ENCODE measurements at places on chromosomes 12 and 14.

DNA sequence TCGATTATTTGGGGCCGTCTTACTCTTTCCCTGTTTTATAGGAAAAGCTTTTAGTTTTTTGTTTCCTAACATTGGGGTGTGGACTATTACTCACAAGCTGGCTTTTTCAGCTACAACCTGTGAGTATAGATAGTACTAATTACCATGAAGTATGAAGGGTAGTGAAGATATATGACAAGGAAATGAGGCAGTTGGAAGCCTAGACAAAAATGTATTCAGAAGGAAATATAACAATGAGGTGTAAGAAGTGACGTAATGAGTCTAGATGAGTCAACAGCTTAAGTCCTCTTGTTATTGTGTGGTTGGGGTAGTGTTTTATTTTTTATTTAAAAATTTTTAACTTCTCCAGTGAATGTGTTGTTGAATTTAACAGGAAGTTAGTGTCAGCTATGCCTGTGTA, 804.5 kb downstream of the NRXN3 start:
- no peak for DNase-seq

DNA sequence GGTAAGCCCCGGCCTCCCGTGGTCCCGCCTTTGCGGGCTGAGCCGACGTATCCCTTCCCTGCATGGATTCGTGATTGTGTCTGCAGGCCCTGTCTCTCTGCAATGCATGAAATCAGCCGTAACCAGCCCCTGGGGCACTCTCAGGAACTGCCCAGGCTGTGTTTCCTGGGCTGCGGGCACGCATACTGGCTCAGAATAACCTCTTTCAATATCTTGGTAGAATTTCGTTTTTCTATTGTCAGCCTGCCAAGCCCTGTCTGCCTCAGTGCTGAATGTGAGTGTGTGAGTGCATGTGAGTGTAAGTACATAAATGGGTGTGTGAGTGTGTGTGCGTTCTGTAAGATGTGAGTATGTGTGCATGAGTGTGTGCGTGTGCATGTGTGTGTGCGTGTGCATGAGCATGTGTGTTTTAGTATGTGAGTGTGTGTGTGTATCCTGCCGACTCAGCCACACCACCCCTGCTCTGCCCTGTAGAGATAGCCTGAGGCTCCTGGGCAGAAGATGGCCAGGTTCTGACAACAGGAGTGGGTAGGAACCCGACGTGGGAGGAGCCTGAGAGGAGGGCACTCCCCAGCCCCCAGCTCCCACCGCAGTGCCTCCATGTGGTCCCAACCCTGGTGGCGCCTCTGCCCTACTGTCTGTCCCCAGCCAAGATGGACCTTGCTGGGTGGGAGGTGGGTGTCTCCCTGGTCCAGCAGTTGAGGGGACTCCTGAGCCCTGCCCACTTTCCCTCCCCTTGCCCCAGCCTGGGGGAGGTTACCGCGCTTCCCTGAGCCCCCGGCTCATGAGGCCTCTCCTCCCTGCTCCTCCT, 268.8 kb downstream of the ADGRD1 start:
- no peak for DNase-seq

DNA sequence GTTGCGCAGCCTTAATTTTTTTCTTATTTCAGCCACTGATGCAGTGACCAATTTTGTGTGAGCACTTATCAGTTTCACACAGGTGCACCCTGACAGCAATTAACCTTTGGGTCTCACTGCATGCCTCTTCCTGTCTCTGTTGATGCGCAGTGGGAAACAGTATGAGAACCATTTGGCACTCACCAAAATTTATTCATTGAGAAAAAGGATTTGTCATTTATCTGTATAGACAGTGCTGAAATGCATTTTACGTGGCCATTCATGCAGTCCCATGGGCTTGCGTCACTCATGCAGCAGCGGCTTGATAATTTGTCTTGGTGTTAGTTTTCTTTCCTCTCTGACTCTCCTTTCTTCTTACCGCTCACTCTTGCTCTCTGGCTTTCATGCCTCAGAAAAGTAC, 157.5 kb downstream of the C12orf75 start:
- DNase-seq: no peak

DNA sequence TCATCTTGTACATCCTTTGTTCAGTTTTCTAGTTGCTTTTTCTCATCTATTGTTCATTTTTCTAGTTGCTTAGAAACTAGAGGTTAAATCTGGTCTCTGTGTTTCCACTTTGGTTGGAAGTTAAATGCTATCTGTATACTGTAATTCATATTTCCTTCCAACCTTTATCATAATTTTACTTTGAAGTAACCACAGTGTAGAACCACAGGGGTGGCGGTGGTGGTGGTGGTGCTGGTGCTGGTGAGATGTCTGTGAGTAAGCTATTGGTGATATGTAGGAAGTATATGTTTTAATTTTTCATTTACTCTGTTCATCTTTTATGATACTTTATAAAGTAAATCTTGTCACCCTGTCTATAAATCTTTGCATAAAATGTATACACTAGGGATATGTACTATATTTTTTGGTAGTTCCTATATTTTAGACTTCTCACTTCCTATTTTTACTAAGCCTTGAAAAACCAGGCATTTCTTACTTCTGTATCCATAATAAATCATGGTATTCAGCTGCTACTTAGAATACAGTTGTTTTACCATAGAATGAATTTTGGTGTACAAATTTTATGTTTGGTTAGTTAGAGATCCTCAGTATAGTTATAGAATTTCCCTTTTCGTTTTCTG, 31.9 kb downstream of the CCDC91 start:
- no peak for DNase-seq

DNA sequence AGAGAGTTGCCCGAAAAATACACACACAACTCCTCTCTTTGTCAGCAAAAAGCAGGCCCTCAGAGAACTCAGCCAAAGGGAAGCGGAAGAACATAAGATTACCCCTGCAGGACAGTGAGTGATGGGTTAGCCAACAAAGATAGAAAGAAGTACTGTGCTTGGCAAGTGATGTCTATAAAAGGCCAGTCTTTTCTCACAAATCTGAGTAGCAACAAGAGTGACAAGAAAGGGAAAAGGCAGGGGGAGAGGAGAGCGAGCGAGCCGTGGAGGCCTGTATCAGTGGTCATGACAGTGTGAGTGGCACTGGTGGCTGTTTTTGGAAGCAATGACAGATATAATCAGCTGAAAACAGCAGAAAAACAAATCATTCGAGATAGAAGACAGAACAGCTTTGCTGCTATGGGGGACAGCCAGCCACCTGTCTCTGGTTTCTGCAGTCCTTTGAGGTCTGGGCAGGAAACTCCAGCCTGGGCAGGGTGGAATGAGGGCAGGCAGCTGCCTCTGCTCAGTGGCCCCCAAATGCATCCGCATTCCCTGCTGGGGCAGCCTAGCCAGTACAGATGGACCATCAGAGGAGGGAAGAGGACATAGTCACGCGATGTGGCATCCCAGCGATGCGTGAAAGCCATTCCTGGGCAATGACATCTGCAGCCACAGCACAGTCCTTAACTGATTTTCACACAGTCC, 74.7 kb downstream of the TRIM9 start:
- DNase-seq: peak; percentile 73

DNA sequence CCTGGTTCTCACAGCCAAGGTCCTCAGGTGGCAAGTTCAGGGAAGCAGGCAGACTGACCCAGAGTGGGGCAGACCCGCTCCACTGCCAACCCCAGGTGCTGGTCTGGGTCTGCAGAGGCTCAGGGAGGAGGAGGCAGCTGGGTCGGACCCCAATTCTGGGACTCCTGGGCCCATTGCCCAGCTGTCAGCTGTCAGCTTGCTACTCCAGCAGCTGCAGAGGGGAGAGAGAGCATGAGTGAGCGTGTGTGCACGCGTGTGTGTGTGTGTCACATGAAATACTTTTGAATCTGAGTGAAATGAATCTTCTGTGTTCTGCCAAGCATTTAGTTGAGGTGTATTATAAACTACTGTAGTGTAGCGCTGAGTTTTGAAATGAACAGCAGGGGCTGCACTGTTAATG, 30.8 kb downstream of the XRCC3 start:
- no peak for DNase-seq

GRCh38 chr14:102593061-102593824, 794 bp downstream of the RCOR1 start:
- DNase-seq: peak; percentile 60

DNA sequence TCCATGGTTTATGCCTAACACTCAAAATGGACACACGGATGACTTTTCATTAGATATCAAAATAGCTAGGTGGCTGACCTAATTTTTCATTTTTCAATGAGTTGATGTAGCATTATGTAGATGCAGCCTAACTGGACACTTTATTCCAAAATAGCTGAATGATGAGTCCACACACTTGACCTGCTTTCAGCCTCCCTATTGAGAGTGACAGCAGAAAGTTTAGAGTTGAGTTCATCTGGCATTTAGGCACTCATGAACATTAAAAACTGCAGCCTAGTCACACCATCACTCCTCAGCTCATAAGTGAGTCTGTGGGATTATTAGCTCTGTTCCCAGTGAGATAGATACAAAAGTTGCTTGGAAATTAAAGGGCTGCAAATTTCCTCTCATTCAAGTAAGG, 307.3 kb upstream of the PRKD1 start:
- no peak for DNase-seq

DNA sequence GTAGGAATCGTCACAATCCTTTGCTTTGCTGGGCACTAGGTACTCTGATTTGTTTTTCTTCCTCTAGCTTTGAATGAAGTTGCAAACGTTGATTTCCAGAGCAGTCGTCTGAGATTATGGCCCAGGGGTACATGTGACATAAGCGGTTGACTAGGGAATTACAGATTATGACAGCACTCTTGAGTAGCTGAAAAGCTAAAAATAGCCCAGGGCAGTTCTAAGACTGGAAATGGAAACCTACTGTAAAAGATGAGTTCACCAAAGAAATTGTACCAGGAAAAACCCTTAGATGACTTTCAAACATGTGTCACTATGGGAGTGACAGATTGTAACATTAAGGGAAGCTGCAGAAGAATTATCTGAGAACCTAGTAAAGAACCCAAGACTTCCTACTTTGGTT, 108.5 kb downstream of the ANO6 start:
- no peak for DNase-seq

DNA sequence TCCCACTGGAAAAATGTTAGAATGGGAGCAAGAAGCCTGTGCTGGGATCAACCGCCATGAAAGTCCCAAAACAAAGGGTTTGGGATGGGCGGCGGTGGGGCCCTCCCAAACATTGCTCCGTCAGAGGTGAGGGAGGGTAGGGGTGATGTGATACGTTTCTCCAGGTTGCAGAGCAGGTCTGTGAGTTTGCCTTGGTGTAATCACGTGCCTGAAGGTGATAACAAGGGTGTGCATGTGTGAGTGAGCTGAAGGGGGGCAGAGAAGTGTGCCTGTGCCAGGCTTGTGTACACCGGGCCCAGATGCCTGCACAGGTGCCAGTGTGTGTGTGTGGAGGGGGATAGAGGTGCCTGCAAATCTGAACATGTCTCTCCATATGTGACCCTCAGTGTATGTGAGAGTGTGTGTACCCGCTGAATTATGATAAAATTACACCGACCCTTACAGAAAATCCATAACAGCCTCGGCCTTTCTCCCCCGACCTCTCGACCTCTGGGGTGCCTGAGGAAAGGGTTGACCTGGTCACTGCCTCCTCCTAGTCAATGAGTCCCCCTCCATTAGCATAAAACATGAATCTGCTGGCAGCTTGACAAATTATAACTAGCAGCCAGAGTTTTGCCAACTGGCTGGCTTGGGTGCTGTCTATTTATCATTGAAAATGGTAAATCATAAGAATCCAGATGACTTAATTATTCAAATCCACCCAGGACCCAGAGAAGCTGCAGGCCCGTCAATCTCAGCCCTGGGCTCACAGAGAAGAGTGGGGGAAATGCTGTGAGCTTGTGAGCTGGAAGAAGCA, 55.6 kb downstream of the SMUG1 start:
- no peak for DNase-seq

DNA sequence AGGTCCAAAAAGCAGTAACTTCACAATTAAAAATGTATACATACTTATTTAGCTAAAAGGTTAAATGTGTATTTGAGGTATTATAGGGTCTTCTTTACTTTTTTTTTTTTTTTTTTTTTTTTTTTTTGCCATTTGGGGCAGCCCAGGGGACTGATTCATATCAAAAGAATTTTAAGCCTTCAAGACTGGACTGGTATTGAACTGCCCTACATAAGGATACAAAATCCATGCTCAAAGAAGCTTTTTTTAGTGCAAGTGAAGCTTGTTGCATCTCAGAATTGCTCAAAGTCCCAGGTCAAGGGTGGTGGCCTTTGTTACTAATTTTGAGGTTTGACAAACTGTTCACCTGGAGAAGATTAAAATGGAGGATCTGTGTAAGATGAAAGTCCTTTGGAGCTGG, 124.0 kb downstream of the APAF1 start:
- DNase-seq: no peak

DNA sequence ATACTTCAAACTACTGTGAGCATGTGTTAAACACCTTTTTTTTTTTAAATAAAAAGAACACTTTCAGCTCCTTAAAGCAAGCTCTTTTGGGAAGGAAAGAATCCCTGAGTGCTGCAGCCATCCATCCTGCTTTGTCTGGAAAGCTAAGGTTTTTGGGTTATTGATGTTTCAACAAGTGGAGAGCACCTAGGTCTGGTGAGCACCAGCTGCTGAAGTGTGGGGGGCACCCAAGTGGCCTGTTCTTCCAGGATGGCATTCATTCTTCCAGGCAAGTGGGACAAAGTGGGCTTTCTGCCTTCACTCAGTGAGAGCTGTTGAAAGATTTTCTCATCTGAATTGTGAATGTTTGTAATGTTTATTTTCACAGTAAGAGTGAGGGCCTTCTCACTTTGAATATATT, 49.9 kb downstream of the BORCS5 start:
- DNase-seq: no peak

GRCh38 chr12:121787063-121788025, 6.1 kb downstream of the RHOF start:
- no peak for DNase-seq

DNA sequence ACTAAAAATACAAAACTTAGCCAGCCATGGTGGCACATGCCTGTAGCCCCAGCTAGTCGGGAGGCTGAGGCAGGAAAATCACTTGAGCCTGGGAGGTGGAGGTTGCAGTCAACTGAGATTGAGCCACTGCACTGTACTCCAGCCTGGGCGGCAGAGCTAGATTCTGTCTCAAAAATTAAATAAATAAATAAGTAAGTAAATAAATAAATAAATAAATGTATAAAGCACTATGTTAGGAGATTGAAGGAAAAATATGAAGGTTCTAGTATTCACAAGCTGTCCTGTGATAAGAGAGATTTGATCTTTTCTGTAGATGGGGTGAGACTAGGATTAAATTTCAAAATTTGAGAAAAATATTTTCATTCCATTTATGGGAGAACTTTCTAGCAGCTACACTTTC, 5.7 kb downstream of the DNAJC22 start:
- no peak for DNase-seq

GRCh38 chr12:52673217-52673616, 7.0 kb downstream of the KRT1 start:
- DNase-seq: no peak

- DNase-seq: no peak
These were observed 248.7 kb upstream of the EGLN3 start for GRCh38 chr14:34199585-34199984.
